ENCODE measurements at places on chromosomes 3 and 15.

GRCh38 chr3:102299125-102299877, 135.5 kb upstream of the ZPLD1 start:
- DNase-seq, result no peak

DNA sequence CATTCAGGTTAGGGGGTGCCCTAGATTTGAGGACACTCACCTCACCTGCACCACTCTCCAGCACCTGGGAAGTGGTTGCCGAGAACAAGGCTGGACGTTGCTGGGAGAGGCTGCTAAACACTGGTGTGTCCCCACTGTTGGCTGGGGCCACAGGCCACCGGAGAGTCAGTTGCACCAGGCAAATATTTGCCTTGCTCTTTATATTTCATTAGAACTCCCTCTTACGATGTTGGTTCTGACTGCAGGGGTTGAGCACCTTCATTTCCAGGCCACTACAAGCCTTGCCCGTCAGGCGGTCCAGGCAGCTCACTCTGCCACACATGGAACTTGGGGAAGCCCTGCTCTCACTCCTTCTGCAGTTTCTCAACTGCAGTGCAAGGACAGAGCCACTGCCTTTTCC, 30.7 kb downstream of the HCN4 start:
- DNase-seq, result no peak

GRCh38 chr3:30470496-30470895, 135.9 kb upstream of the TGFBR2 start:
- no peak for DNase-seq

GRCh38 chr3:152626226-152626625, 208.7 kb upstream of the P2RY1 start:
- DNase-seq, result no peak

DNA sequence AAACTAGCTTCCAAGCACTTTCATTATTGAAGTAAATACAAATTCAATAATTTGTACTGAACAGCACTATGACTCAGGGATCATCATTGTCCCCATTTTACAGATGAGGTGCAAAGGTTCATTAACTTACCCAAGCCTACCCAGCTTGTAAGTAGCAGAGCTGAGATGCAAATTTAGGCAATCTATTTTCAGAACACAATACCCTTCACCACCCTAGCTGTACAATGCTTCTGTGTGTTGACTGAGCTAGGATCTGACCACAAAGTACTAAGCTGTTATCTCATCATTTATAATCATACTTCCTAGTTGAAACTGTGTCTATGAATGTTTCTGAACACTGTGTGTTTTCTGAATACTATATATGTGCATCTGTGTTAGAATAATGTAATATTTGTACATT, 3.2 kb upstream of the ILDR1 start:
- DNase-seq, result no peak

DNA sequence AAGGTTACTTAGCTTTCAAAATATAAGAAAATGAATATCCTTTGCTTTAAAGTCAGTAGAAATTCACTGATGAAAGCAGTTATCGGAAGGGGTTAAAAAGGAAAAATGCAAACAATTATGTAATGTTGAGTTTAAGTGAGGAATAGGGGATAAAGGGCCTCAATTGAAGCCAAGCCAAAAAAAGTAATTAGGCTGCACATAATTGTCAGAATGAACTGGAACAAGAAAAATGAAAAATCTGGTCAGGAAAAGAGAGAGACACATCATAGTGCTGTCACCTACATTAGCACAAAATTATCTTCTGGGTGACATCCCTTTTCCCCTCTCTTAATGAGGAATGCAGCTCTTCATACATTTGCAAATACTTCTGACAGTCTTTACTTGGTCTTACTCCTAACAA, 48.8 kb upstream of the PIK3R4 start:
- no peak for DNase-seq

- DNase-seq, result no peak
These were observed 1.0 kb upstream of the IFRD2 start for GRCh38 chr3:50293079-50293801.

DNA sequence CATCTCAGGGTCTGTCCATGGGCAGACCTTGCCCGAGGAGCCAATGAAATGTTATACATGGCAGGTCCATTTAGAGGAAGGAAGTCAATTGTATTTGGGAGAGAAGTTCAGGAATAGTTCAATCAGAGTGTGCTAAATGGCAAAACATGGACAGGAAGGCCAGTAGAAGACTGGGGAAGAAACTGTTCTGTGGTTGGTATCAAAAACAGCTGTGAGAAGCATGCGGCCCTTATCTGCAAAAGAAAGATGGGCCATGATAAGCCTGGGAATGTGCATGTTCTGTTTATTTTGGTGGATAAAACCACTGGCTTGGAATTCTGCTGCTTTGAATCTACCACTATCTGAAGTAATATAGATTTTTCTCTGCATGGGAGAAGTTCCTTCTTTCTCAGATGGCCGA, 100.4 kb downstream of the MCTP2 start:
- DNase-seq, result no peak

- DNase-seq, result no peak
These were observed 22.5 kb upstream of the EPHB1 start for GRCh38 chr3:134772591-134772990.

GRCh38 chr3:190169877-190170276, 49.2 kb upstream of the P3H2 start:
- DNase-seq, result no peak

GRCh38 chr3:87901141-87901540, 157.7 kb downstream of the CGGBP1 start:
- DNase-seq, result no peak

- DNase-seq, result no peak
These were observed 180.0 kb downstream of the CD47 start for GRCh38 chr3:107910713-107911259.

DNA sequence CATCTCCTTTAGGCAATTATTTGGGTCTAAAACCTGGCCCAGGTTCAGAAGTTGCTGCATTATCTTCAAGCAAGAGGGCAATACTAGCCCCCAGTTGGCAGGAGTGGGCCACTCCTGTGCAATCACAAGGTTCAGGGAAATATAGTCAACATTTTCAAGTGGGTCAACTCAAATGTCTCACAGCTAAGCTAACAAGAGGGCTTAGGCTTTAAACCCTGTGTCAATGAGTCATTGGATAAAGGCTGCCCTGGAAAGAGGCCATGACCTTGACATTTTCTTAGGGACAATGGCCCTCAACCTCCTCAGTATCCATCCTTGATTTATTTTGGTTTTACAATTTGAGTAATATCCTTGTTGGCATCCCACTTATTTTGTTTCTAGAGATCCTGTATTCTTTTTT, 73.5 kb upstream of the DCP1A start:
- no peak for DNase-seq

DNA sequence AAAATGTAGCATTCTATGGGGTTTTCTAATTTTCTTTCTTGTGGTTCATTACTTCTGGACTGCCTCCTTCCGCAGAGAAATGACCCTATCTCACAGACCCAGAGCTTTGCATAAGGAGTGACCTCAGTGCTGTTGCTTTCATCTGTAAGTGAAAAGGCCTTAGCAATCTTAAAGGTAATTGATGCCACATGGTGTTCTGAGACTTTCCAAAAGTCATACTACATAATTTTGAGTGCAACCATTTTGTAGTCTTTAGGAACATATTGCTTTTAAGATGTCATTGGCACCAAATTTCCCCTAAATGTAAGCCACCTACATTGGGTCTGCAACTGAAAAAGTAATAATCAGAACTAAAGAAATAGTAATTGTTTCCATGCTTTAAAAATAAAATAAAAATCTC, 9.2 kb upstream of the HHLA2 start:
- DNase-seq, result no peak

GRCh38 chr3:14441920-14442300, 39.5 kb downstream of the SLC6A6 start:
- DNase-seq, result peak; percentile 54

GRCh38 chr3:197022405-197023231, 7.0 kb downstream of the MELTF start:
- no peak for DNase-seq

DNA sequence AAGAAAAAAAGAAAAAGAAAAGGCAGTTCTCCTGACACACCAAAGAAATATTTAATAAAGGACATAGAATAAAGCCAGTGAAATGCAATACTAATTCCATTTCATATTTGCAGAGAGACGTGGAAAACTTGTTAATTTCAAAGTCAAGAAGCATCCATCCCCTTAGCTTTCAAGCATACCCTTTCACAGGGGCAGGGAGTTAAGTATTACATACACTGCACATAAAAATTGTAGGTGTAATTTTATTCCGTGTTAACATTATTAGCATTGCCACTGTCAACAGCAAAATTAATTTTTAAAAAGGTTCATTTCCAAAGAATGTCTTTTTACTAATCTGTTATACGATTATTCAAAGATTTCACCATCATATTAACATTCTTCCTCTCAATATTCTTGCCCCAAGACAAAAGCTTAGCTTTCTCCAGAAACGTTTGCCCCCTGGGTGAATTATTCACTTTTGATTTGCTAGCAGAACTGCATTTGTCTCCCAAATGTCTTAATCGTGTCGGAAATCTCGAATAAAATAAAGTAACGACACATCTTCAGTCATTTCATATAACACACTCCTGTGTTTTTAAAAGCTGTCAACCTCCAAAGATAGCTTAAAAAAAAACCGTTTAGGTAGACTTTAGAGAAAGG, 517.9 kb downstream of the MECOM start:
- no peak for DNase-seq

GRCh38 chr15:82551646-82552247, 11.5 kb upstream of the RPS17 start:
- no peak for DNase-seq

GRCh38 chr15:101322854-101323477, 27.9 kb upstream of the SNRPA1 start:
- peak; percentile 37 for DNase-seq

DNA sequence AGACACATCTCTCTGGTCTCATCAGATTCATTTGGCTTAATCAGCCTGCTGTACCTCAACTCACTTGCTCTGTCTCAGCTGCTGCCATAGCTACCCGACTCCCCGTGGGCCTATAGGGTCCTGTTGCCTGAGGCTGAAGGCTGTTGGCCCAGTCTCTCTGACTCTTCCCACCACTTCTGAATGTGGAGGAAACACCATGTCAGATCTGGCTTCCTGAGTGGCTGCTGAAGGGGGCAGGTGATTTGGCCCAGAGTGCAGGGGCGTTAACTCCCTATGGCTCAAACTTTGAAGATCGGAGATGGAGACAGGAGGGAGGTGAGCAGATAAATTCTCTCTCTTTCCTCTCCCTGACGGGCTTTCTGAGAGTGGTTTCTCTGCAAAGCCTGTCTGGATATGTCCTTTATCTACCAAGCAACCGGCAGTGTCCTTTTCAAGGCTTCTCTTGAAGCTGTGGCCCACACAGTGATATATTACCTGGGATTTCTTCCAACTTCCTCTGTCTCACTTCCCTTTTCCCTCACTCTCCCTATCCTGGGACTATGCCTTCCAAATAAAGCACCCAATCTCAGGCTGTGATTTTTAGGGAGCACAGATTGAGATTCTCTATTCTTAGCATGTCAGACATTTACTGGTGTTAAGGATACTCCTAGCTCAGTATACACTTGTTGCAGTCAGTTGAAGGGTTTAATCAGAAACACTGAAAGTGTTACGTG, 334.9 kb upstream of the TBC1D5 start:
- no peak for DNase-seq
